AG04450 (cell line): ENCODE measurements at places on chromosomes 2 and 18.

DNA sequence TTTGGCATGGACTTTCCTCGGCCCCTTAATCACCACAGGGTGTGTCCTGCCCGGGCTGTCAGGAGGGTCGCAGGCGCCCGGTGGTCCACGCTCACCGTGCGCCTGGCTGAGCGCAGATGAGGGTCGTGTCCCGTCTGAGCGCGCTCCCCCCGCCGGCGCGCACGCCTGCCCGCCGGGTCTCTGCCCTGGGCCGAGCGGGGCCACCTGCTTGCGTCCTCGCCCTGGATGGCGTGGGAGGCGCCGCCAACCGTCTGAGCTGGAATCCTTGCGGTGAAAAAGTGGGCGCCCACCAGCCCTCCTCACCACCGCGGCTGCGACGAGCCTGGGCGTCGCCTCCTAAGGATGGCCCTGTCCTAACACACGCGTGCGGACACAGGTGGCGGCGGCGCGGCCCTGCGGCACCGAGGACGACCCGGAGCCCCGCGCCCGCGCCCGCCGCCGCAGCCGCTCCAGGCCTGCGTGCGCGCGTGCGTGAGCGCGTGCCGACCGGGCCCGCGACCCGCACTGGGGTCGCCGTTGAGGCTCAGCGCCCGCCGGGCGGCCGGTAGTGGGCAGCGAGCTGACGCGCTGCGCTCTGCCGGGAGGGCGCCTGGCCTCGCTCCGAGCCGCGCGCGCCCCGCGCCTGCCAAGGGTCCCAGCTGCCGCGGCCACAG lies 126.6 kb downstream of the ARHGEF4 start:
- no peak for DNase-seq

- no peak for DNase-seq
Measured at GRCh38 chr2:33929467-33929866, 330.4 kb upstream of the FAM98A start.

GRCh38 chr18:61829108-61829507 lies 63.7 kb downstream of the RNF152 start:
- DNase-seq = no peak

DNA sequence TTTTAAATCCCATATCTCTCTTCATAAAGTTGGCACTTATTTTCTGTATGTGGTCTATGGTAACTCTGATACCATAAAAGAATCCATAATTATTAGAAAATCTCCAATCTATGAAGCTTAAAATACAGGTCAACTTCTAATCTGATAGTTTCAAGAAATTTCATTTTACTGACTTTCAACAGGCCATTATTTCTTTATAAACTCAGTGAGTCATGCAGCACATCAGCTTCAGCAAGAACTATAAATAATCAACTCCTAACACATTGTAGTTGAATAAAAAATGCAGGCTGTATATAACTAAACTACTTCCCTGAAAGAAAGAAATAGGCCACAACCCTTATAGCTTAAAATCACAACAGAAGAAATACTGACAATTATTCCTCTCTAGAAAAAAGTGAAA lies 204.3 kb upstream of the CCDC150 start:
- peak; percentile 4 for DNase-seq

- no peak for DNase-seq
Measured at GRCh38 chr2:217833439-217833838, 169.4 kb downstream of the TNS1 start.

DNA sequence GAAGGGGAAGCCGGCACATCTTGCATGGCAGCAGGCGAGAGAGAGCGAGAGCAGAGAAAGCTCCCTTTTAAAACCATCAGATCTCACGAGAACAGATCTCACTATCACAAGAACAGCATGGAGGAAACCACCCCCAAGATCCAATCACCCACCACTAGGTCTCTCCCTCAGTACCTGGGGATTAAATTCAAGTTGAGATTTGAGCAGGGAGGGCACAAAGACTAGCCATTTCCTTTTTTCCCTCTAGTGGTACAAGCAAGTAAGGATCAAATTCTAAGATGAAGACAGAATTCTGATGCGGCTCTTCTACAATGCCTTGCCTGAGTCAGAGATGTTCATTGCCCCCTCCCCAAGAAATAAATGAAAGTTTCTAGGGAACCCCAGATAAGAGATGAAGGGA lies 45.6 kb upstream of the ANKRD44 start:
- no peak for DNase-seq

GRCh38 chr2:196808083-196808665 lies 981 bp downstream of the C2orf66 start:
- DNase-seq = no peak

DNA sequence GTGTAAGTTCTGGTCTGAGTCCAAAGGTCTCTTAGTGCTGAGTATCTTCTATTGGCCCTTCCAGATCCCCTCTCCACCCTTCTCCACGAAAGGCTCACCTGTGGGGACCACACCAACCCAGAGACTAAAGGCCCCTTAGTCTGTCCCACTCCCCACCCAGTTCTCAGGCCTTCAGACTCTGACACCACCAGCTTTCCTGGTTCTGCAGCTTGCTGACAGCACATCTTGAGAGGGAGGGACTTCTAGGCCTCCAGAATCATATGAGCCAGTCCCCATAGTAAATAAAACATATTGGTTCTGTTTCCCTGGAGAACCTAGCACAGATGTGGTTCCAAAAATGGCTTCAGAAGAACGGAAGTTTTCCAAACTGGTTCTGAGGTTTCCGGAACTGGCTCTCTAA lies 38.5 kb upstream of the KLF11 start:
- no peak for DNase-seq

DNA sequence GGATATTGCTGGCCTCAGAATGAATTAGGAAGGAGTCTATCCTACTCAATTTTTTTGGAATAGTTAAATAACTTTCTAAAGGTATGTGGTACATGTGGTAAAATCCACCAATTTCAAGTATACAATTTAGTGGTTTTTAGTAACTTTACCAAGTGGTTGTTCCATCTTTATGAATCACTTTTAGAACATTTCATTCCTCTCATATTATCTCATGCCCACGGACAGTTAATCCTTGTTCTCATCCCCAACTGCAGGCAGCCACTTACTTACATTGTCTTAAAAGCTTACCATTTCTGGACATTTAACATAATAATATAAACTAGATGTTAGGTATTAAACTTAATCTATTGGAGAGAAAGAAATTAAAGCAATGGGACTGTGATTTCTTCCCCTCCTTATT lies 146.3 kb upstream of the ZC3H15 start:
- DNase-seq = no peak

DNA sequence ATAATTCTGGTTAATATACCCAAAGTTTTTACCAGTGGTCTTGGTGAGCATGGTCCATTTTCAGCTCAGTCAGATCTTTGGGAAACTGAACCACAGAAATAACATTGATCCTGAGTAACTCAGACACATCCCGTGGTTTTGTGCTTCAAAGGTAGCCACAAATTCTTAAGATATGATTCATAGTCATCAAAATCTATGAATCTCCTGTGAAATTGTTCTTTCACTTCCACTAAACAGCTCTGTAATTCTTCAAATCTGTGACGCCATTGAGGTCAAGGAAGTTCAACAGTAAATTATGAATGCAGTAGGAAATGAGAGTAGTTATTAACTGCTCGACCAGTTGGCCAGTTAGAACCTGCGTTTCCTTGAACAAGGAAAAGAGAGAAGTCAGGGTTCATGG lies 147.3 kb downstream of the IRS1 start:
- peak; percentile 75 for DNase-seq

GRCh38 chr18:44895176-44895798 lies 214.6 kb downstream of the SETBP1 start:
- DNase-seq = peak; percentile 8

GRCh38 chr2:99389371-99389770 lies 52.2 kb downstream of the EIF5B start:
- peak; percentile 41 for DNase-seq

DNA sequence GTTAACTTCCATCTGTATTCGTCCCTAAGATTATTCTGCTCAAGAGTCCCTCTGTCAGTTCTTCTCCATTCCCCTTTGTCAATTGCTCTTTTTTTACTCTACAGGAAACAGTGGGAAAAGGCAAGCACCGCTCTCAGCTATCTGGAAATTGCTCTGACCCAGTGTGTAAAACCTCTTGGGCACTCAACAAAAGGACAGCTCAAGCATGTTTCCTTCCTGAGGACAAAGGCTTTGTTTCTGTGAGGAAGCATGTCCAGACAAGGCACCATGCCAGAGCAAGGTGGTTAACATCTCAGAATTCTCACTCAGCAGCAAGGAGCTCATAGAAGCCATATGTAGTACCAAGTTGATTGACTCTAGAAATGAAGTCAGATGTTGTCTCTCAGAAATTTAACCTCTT lies 735.6 kb downstream of the TSN start:
- DNase-seq = no peak

DNA sequence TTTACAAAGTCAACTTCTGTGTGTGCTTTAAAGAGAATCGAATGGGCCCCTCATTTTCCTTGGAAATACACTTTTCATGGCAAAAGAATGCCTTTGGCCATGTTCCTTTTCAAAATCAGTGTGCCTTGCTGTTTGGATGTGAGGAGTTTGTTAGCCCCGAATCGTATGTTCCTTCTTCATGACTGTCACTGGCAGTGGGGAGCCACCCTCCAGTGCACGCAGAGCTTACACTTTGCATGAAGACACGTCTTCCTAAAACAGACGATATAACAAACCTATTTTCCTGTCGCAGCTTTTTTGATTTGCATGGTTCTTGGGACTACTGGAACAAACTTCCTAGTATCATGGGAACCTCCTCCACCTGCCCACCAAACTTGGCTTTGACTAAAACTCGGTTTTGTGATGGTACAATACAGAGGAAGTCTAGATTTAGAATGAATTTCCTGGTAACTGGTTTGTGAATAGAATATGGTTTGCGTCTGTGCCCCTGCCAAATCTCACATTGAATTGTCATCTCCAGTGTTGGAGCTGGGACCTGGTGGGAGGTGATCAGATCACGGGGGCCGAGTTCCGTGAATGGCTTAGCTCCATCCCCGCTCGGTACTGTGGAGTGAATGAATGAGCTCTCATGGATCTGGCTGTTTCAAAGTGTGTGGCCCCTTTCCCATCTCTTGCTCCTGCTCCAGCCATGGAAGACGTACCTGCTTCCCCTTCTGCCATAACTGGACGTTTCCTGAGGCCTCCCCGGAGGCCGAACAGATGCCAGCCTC lies 194.9 kb downstream of the TWIST2 start:
- DNase-seq = no peak

GRCh38 chr18:46152436-46152807 lies 48.2 kb downstream of the HAUS1 start:
- no peak for DNase-seq

- DNase-seq = no peak
Measured at GRCh38 chr2:9681427-9681817, 50.6 kb upstream of the YWHAQ start.

- no peak for DNase-seq
Measured at GRCh38 chr2:65402323-65402722, 30.1 kb downstream of the SPRED2 start.
